Activated CD8-positive, alpha-beta T cell treated with anti-CD3 and anti-CD28 coated beads, Interleukin-2, amount 10 ng/mL, durations not matched to agents 7 days and 5 days (primary cell): ENCODE measurements at places on chromosomes 12 and 14.
A peak's percentile ranks its signal among the peaks of the same experiment; 100 is the strongest.

GRCh38 chr14:63578300-63578699 is 35.1 kb upstream of the PPP2R5E start:
- H3K4me3 ChIP-seq, result no peak overlapping the region
- H3K4me1 ChIP-seq, result no peaks in the 10 kb centered on the region
- no peaks in the 10 kb centered on the region for H3K36me3 ChIP-seq
- DNase-seq, result no peak

DNA sequence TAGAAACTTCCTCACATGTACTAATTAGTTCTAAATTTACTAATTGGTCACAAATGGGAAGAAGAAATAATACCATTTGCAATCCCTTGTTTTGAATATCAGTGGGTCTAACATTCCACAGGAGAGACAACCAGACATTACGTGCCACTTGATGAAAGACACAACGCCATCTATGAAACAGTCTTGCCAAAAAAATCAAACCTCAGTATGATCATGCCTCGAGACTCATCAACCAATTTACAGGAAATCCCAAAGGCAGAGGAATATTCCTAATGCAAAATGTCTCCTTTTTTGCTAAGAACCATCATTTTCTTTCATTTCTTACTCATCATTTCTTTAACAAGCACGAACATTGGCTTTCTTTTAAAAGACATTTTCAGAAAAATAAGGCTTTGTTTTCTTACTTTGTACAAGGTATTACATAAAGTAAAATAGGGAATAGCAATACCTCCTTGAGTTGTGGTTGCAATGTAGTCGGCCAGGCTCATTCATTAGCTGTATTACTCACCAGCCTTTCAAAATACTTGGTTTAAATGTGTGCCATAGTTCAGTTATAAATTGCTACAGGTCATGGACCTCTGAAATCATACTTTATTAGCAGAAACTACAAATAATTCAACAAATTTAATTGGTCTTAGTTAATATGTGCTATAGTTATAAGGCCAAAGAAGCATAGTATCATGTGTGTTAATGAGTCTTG is 436.2 kb upstream of the FLRT2 start:
- H3K4me1 ChIP-seq, result no peaks in the 10 kb centered on the region
- no peak overlapping the region for H3K4me3 ChIP-seq
- DNase-seq, result no peak
- no peaks in the 10 kb centered on the region for H3K27me3 ChIP-seq
- H3K27ac ChIP-seq, result no peak overlapping the region

DNA sequence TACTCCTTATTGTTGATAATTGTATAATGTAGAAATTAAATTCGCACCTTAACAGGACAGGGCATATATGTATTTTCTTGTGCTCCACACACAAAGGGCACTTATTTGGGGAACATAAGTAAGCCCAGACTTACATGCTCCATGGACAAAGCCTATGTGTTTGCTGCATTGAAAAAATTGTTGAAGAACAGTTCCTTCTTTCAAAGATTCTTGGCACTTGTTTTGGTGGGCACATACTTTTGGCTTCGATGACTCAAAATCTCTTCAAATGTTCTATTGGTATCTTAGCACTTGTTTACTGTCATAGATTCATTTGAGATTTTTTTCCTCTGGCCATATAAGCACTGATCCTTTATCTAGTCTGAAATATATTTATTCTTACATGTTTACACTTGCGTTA is 1.4 kb upstream of the MAP4K5 start:
- H3K27ac ChIP-seq, result no peak overlapping the region
- H3K4me3 ChIP-seq, result no peak overlapping the region
- DNase-seq, result no peak
- peaks cover 4% of the 10 kb centered on the region for H3K36me3 ChIP-seq

DNA sequence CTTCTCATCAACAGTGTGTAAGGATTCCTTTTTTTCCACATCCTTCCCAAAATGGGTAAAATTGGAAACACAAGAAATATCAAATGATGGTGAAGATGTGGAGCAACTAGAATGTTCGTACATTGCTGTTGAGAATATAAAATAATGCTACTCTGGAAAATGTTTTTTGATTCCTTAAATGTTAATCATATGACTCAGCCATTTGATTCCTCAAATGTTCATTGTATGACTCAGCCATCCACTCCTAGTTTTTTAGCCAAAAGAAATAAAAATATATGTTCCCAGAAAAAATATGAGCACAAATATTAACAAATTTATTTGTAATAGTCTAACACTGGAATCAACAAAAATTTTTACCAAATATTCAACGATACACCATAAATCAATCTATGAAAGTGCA is 1108.6 kb downstream of the LRFN5 start:
- H3K27me3 ChIP-seq, result no peaks in the 10 kb centered on the region
- no peaks in the 10 kb centered on the region for H3K36me3 ChIP-seq
- no peaks in the 10 kb centered on the region for H3K4me1 ChIP-seq

DNA sequence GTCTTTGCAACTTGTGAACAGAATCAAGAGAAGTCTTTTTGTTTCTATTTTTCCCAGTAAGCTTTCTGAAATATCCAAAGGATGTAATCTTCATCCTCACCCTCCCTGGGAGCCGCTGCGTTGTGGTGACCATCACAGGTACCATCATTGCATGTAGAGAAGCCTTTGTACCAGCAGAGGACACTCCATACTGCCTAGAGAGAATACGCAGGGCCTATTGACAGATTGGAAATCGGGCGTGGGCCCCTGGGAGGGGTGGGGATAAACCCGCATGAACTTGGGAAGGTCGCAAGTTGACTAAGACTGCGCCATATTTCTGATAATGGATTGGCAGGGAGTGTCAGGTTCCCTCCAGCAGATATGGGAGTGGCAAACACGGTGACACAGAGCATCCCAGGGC is 12.7 kb downstream of the KRT1 start:
- H3K4me3 ChIP-seq, result no peak overlapping the region
- no peaks in the 10 kb centered on the region for H3K36me3 ChIP-seq
- no peak overlapping the region for H3K27ac ChIP-seq
- H3K4me1 ChIP-seq, result peaks cover under 1% of the 10 kb centered on the region
- peaks cover 9% of the 10 kb centered on the region for H3K27me3 ChIP-seq

GRCh38 chr12:56282579-56282978 is 15.8 kb downstream of the COQ10A start:
- no peak for DNase-seq
- H3K4me1 ChIP-seq, result peaks cover 3% of the 10 kb centered on the region
- H3K4me3 ChIP-seq, result no peak overlapping the region
- H3K36me3 ChIP-seq, result peaks cover 50% of the 10 kb centered on the region
- no peaks in the 10 kb centered on the region for H3K27me3 ChIP-seq

DNA sequence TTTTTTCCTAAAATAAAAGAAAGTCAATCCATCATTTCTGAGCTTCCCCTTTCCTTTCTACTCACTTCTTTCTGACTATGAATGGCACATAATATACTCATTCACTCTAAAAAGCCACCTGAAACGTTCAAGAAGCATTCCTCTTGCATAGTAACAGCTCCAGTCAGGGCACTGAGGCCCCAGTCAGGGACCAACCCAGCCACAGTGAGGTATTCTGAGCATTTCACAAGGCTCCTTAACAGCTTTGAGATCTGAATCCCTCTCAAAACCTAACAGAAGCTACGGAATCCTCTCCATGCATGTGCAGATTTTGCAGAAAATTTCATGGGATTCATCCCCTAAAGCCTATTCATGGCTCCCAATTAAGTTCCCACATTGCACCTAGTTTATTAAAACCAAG is 23.2 kb downstream of the NT5DC3 start:
- no peaks in the 10 kb centered on the region for H3K4me1 ChIP-seq
- H3K4me3 ChIP-seq, result no peak overlapping the region
- no peaks in the 10 kb centered on the region for H3K27me3 ChIP-seq

DNA sequence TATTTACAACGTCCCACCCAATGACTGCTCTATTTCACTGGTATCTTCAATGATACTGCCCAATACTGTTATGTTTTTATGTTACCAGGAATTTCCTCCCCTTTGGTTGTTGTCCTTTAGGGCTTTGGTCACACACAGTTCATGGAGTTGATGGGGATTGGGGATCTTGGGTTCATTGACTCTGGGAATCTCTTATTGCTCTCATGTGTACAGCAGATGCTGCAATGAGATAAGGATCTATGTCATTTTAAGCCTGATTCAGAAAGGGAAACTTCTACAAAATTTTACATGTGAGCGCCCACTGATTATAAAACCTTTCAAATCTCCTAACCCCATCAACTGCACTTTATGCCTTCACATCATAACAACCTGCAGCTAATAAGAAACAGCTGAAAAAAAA is 67.2 kb downstream of the FAR2 start:
- no peak overlapping the region for H3K4me3 ChIP-seq
- DNase-seq, result no peak
- no peak overlapping the region for H3K27ac ChIP-seq
- no peaks in the 10 kb centered on the region for H3K36me3 ChIP-seq

DNA sequence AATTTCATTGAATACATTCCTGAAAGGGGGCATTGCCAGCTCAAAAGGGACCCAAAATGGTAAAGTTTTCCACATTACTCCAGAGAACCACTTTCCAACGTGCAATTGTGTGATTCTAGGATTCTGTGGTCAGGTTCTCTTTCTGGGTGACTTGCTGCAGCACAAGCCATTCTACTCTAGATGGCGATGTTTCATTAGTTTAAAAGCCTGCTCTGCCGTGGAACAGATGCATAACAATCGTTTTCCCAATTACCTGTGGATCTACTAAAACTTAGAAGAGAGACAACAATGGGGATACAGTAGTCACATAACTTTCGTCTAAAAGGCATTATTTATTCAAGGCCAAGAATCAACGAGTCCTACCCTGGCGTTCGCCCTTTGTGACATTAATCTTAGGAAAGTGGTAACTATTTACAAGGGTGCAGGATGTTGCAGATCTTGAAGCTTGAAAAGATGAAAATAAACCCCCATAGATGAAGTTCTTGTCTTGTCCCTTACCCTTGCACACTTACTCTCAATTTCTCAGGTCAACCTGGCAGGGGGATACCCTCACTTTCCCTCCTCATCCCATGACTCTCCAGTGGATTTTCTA is 400.9 kb downstream of the SNAPC1 start:
- no peaks in the 10 kb centered on the region for H3K36me3 ChIP-seq
- H3K4me3 ChIP-seq, result no peak overlapping the region
- no peak overlapping the region for H3K27ac ChIP-seq
- no peaks in the 10 kb centered on the region for H3K4me1 ChIP-seq
- no peak for DNase-seq

DNA sequence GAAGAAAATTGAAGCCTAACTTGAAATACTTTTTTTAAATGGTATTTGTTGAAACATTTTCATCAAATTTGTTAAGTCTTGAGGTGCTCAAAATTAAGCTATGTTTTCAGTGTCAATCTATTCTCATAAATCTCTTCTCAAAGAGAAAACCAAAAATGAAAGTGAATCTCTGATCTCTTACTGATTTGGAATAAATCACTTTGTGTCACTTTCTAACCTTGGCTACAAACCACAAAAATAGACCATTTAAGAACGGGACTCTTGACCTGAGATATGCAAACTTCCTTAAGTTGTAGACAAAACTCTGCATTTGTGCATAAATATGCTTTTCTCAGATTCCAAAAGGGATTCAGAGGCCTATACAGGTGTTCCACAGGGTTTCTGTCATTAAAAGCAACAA is 192.9 kb downstream of the SEC23A start:
- peaks cover 3% of the 10 kb centered on the region for H3K27me3 ChIP-seq
- H3K4me1 ChIP-seq, result no peaks in the 10 kb centered on the region
- H3K36me3 ChIP-seq, result no peaks in the 10 kb centered on the region
- H3K27ac ChIP-seq, result no peak overlapping the region
- DNase-seq, result no peak
- no peak overlapping the region for H3K4me3 ChIP-seq

DNA sequence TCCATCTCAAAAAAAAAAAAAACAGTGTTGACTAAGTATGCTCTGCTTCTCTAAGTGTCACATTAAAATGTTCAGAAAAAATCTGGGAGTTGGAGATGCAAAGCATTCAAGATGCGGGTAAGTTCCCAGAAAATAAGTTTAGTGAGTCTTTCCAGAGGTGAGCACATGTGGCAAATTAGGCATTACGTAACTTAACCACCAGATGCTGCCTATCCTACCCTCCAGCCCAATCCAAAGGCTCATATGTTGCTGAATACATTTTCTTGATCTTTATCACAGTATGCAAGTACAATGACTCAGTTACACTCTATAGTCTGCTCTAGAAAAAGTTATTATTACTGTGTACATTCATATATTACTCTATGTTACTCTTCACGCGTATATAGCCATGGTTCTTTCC is 3.6 kb downstream of the SLC2A14 start:
- H3K27me3 ChIP-seq, result peaks cover 36% of the 10 kb centered on the region
- no peak overlapping the region for H3K27ac ChIP-seq
- no peak for DNase-seq
- peaks cover 13% of the 10 kb centered on the region for H3K4me1 ChIP-seq
- no peak overlapping the region for H3K4me3 ChIP-seq

GRCh38 chr12:25875661-25876060 is 82.8 kb upstream of the RASSF8 start:
- DNase-seq, result no peak
- no peak overlapping the region for H3K27ac ChIP-seq
- no peaks in the 10 kb centered on the region for H3K4me1 ChIP-seq
- peaks cover 3% of the 10 kb centered on the region for H3K27me3 ChIP-seq
- H3K36me3 ChIP-seq, result no peaks in the 10 kb centered on the region

GRCh38 chr12:64608901-64609535 is 1.3 kb upstream of the RASSF3 start:
- DNase-seq, result peak; percentile 63
- H3K36me3 ChIP-seq, result peaks cover 25% of the 10 kb centered on the region
- peak overlapping the region; percentile 81 for H3K4me3 ChIP-seq
- peaks cover 28% of the 10 kb centered on the region for H3K4me1 ChIP-seq

- H3K4me1 ChIP-seq, result peaks cover 1% of the 10 kb centered on the region
- no peaks in the 10 kb centered on the region for H3K36me3 ChIP-seq
- H3K4me3 ChIP-seq, result no peak overlapping the region
These were observed 23.2 kb upstream of the BCAT1 start for GRCh38 chr12:24972078-24972477.

DNA sequence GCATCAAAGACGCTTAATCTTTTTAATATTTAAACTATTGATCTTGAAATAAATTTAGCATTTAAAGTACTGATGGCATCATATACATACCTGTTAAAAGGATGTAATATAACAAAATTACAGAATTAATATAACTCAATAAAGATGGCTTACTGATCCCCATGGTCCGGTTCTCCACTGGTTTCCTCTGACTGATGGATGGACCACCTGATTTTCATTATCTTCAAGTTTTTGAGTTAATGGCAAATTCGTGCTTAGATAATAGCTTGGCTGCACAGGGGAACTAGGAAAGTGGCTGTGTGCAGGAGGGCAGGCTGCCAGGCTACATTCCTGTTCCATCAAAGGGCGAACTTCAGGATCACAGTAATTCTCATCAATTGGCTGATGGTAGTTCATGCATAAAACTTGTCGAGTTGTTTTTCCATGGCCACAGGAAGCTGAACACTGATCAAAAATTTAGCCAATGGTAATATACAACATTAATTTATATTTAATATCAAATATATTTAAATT is 123.9 kb downstream of the ADAMTS20 start:
- H3K4me3 ChIP-seq, result no peak overlapping the region
- no peak overlapping the region for H3K27ac ChIP-seq
- no peaks in the 10 kb centered on the region for H3K4me1 ChIP-seq
- no peak for DNase-seq
